ENCODE measurements at places on chromosomes 3 and 15.

GRCh38 chr3:3806856-3807255, 7.6 kb downstream of the LRRN1 start:
- no peak for DNase-seq

DNA sequence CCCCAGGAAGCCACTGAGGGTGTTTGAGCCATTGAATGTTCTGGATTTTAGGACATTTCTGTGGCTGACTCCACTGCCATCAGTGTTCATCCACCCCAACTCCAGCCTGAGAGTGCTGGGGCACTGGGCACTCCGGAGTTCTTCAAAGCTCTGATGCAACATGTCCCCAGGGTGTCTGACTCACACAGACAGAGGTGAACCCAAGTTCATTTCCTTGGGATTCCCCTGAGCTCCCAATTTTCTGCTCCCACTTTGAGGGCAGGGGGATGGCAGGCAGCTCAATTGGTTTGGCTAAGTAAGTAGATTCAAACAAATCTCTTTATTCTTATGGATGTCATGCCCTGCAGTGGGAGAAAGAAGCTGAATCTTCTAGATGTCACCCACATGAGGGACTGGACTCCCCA, 2.2 kb downstream of the STRA6 start:
- no peak for DNase-seq

- no peak for DNase-seq
These were observed 536 bp downstream of the SEC61A1 start for GRCh38 chr3:128052595-128053351.

- no peak for DNase-seq
These were observed 324.0 kb downstream of the UACA start for GRCh38 chr15:70439304-70439877.

GRCh38 chr15:70491641-70492040, 271.7 kb downstream of the UACA start:
- no peak for DNase-seq

- peak; percentile 52 for DNase-seq
These were observed 67.4 kb downstream of the XXYLT1 start for GRCh38 chr3:195203606-195204005.

- DNase-seq: no peak
These were observed 65.0 kb upstream of the DAZL start for GRCh38 chr3:16670191-16670590.

DNA sequence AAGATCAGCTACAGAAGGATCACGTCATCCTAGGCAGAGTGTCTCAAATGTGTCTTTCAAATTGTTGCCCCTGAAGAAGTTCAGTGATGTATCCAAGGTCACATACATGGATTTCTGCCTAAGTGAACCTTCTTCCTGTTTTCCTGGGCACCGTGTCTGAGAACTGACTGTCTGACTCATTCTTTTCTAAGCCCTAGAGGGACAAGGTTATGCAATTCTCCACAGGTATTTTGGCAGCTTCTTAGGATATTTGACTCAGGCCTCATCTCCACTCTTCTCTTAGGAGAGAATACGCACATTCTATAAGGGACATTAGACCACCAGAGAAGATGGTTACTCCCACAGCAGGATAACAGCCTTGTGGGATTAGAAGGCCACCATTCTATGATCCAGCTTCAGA, 391.9 kb upstream of the THBS1 start:
- no peak for DNase-seq

DNA sequence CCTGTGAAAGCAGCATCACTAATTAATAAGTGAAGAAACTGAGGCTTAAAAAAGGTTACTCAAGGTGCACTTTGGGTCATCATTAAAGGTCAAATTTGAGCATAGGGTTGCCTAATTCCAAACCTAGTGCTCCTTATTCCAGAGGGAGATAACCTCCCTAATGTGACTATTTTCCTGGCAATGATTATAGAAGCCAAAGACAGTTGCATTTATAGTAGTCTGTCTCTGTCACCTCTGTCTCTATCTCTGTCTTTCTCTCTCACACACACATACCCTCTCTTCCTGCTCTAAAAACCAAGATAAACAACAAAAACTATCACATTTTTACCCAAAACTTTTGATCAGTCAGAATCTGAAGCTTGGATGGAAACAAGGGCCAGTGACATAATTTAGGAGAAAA, 172.0 kb upstream of the LMCD1 start:
- no peak for DNase-seq

DNA sequence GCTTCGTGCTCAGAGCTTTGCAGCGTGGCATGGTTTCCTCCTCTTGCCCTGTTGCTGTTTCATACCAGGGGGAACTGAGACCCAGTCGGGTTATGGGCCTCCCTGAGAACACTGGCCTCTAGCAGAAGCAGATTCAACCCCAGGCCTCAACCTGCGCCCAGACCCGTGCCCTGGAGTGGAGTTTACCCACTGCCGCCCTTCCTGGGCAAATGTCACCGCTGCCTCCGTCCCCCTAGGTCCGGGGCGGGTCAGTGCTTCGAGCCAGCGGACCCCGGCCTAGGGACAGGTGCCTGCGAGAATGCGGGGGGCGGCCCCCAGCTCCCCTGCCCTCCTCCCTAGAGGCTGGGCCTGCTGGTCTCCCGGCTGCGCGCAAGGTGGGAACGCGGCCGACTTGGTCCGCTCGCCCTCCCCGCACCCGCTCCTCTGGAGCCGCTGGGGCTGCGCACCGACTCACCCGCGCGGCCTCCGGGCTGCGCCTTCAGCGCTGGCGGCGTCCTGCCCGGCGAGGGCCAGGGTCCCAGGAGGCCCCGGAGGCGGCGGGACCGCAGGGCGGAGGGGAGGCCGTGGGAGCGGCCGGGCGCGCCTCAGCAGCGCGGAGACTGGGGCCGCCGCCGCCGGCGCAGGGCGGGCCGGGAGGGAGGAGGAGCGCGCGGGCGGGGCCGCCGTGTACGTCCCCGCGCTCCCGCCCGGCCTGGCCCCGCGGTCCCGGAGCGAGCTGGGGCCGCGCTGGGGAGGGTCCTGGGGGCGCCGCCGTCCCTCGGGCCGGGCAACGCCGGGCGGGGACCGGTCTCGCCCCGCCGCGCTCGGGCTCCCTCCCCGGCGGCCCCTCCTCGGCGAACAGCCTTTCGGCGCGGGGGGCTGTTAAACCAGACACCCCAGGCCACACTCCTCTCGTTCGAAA, at the start of gene PIGZ:
Gene PIGZ (minus strand): TSS at position 601 of the 901 bp plus-strand sequence. CDS start 16,802 bp downstream, outside the sequence.
- peak; percentile 44 for DNase-seq

GRCh38 chr3:43580181-43580580, 41.6 kb downstream of the ANO10 start:
- no peak for DNase-seq

GRCh38 chr15:26773917-26774316, 1.1 kb upstream of the GABRB3 start:
- DNase-seq: no peak

DNA sequence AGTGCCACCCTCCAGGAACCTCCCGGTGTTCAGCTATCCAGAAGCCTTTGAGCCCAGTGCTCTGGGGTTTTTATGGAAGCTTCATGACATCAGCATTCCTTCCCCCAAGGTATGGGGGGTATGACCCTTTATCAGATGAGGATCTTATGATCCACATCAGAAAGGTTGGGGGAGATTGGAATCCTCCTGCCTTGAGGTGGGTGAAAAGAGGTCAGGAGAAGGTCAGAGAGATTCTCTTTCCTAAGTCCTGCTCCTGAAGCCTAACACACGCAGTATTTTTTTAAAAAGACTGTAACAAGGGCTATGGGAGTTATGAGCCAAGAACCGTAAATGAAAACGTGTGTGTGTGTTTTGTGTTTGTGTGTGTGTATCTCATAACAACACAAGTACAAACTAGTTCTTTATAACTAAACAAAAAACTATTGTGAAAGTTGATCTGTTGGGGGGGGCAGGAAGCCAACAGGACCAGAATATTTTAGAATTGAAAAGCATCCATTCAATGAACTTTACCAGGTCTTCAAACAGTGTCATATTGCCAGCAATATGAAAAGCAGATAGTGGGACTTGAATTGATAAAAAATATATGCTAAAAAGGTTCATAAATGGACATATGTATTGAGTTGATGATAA, 13.2 kb downstream of the MKRN3 start:
- no peak for DNase-seq

DNA sequence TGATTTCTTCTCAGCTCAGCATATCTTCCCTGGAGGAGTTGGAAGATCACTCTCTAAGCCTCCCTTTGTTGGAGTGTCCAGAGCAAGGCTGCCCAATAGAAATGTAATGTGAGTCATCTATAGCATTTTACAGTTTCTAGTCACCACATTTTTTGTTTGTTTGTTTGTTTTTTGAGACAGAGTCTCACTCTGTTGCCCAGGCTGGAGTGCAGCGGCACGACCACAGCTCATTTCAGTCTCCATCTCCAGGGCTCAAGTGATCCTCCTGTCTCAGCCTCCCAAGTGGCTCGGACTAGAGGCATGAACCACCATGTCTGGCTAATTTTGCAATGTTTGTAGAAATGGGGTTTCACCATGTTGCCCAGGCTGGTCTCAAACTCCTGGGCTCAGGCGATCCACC, 21.3 kb downstream of the KLHL6 start:
- no peak for DNase-seq

All from activated CD8-positive, alpha-beta T cell treated with anti-CD3 and anti-CD28 coated beads for 36 hours (primary cell).